NCI-H187 (cell line): ENCODE measurements at places on chromosomes 7 and 10.

DNA sequence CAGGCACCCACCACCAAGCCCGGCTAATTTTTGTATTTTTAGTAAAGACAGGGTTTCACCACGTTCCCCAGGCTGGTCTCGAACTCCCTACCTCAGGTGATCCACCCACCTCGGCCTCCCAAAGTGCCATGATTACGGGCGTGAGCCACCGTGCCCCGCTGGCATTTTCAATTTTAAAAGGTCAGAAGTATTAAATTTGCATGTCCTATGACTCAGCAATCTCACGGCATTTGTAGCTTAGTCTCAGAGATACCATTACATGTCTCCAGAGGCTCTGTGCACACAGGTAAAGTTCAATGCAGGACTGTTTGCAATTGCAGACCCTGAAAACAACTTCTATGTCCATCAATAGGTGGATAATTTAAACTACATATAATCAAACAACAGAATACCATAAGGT is 99.2 kb downstream of the DLG5 start:
- no peak for DNase-seq

- DNase-seq, result no peak
Observed at GRCh38 chr10:27297844-27298521, 57.4 kb upstream of the ACBD5 start.

DNA sequence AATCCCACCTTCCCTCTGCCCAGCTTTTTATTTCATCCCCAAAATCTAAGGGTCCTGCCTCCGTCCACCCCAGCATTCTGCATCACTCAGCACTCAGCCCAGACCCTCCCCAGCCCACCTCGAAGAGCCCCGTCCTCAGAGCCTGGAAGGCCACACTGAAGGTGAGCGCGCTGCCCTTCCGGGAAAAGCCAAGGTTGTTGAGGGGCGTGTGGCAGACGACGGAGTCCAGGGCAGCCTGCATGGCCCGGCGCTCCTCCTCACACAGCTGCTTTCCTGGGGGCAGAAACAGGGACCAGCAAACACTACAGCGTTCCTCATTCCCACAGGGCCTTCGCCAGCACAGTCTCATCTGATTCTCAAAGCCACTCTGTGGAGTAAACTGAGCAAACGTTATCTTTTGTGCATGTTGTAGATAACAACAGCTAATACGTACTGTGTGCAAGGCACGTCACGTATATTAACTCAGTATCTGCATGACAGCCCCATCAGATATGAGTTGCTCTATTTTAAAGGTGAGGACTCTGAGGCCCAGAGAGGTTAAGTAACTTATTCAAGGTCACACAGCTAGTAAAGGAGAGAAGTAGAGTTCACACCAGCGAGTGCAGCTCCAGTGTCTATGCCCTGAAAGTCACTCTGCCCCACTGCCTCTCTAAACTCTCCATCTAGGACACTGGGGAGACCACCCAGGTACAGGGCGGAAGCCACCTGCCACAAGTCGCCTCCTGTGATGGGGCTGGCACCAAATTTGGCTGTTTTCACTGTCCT is 2.8 kb downstream of the TRAPPC14 start:
- DNase-seq, result no peak

DNA sequence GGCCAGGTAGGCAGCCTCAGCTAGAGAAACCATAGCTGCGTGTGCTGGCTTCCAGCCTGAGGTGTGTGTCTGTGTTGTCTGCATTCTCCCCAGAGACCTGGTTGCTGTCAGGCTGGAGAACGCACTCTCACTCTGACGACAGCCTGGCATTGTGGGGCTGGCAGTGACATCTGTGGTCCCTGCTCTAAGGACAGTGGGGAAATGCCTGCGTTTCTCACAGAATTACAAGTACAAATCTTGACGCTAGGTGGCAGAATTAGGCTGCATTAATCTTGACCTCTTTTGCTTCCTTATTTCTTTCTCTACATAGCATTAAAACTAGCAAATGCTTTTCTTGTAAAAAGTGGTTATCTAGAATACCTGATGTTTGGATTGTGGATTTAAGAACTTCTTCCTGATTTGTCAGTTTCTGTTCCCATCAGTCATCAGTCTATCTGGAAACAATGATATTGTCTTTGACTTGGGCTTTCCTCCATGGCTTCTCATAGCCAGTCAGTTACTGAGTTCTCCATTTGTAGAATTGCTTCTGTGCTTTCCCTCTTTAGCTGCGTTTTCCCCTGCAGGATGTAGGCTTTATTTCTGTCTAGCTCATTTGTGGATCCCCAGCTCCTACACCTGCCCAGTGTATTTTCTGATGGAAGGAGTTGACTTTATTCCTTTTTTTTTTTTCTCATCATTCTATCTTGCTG is 86.0 kb downstream of the FANK1 start:
- no peak for DNase-seq

DNA sequence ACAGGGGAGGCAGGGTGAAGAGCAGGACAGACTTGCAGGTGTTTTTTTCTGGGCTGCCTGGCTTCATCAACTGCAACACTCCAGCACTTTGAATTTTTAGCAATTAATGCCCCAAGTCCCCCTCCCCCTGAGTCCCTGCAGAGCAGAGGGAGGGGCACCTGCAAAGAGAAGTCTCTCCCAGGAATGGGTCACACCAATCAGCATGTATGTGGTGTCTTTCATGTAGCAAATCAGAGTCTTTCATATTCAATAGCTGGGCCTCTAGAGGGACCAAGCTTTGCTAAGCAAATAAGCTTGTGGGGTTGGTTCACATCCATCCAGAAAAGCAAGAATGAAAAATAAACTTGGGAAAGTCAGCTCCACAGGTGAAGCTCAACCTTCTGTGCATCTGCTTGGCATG is 90.7 kb downstream of the PARP12 start:
- DNase-seq, result no peak

DNA sequence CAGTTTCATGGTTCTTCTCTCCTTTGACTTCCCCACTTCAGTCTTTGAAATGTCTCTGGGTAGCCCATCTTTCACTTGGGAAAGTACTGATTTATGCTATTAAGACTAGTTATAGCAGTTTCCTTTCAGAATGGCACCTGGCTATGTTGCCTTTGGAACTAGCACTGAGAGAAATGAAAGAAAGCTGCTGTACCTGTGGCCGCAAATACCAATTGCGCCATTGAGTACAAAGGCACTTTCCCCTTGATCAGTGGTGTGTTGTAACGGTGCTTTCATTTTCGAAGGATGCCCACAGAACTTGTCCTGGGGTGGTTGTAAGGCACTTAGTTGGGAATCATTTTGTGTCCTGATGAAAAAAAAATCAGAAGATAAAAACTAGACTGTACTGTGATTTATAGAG is 16.8 kb downstream of the BUB3 start:
- no peak for DNase-seq

GRCh38 chr10:117409549-117410305 is 34.5 kb upstream of the PDZD8 start:
- no peak for DNase-seq

DNA sequence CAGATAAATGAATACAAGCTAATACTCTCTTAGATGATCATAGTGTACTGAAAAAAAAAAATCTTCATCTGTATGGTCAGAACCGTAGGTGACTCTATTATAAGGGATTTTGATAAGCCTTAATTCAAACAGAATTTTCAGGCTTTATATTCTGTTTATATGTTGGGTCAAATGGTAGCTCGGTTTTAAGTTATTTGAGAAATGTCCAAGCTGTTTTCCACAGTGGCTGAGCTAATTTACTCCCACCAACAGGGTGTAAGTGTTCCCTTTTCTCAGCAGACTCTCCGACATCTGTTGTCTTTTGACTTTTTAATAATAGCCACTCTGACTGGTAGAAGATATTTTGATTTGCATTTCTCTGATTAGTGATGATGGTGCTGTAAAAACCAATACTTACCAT is 328.8 kb upstream of the MAGI2 start:
- no peak for DNase-seq

DNA sequence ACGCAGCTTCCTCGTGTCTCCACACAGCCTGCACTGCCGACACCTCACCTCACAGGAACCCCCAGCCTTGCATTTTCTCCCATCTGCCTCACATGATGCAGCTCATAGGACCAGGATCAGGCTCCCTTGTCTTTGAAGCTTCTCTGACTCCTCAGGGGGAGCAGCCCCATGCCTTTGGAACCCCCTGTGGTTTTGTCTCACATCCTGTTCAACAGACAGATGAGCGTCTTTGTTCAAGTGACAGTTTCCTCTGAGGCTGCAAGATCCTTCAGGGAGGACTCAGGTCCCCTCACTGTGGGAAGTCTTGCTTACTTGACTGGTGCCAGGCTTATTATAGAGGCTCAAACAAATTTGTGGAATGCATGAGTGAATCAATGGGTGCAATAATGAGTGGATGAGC is 667.1 kb downstream of the INHBA start:
- no peak for DNase-seq

DNA sequence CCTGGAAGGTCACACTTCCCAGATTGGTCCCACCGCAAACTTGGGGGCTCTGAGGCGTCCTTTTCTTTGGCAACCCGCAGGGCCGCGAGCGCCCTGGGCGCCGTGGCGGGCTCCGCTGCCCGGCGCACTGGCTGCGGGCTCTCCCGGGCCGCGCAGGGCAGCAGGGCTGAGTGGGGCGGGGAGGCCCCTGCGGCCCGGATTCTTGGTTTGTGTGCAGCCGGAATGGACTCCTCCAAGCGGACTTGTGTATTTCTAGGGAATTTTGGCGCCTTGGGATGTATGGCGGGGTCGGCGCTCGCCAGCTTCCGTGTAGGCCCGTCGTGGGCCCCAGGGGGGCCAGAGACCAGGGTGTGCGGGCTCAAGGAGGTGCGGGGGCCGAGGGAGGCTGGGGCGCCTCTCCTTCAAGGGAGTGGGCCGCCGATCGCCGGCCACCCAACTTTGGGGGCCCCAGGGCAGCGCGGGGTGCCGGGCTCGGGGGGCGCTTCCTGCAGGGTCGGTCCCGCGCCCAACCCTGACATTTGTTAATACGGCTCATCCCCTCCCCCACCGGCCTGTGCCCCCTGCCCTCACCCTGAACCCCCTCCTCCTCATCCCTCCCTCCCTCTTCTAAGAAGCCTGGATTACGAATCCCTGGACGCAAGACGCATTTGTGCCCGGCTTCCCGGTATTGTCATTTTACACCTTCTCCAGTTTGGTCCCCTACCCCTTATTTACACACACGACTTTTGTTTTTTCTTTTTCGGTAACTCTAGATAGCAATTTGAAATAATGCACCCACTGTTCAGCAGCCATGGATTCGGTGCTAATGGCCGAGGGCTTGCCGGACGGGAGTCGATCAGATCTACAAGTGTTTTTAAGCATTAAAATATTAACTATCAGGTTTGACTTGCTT is 2.5 kb downstream of the TCF7L2 start:
- no peak for DNase-seq

- no peak for DNase-seq
Observed at GRCh38 chr7:8618441-8619070, 185.1 kb downstream of the NXPH1 start.
